ENCODE measurements at places on chromosomes 2 and 18.

DNA sequence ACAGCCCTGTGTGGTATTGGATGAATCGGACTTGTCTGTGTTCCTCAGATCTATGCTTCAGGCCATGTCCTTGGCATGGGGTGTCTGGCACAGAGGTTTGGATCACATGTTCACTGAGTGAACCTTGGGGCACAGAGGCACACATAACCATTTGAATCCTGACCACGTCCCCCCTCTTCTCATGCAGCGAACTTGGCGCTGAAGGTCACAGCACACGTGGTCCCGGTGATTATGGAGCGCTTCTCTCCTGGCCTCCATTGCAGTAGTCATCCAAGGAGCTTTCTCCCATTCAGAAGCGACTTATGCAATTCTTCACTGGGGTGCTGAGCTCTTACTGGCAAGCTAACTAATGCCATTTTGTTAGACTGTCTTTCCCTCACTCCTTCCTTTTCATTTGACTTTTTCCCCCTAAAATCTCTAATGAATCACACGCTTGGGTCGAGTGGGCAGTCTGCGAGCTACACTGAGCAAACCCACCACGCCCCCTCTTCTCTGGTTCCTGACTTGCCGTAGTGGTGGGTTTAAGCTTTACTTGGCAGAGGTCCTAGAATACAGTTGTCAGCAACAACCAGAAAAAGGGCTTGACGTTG is 59.4 kb downstream of the KCNG2 start:
- peak; percentile 37 for DNase-seq

GRCh38 chr18:23992089-23992940 is 22.2 kb upstream of the TTC39C start:
- no peak for DNase-seq

DNA sequence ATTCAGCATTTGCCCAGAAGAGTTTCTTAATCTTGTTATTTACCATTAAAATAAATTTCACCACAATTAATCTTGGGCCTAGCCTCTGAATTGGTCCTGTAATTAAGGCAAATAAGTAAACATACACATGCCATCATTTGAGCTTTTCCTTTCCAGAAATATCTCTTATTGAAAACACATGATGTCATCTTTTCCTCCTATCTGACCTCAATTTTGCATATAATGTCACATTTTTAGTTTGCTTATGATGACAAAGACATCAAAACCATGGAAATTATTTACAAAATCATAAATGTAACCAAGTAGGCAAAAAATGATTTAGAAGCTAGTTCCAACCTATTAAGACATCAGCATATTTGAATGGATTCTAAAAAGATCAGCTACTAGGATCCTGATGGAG is 915.5 kb downstream of the ERBB4 start:
- no peak for DNase-seq

DNA sequence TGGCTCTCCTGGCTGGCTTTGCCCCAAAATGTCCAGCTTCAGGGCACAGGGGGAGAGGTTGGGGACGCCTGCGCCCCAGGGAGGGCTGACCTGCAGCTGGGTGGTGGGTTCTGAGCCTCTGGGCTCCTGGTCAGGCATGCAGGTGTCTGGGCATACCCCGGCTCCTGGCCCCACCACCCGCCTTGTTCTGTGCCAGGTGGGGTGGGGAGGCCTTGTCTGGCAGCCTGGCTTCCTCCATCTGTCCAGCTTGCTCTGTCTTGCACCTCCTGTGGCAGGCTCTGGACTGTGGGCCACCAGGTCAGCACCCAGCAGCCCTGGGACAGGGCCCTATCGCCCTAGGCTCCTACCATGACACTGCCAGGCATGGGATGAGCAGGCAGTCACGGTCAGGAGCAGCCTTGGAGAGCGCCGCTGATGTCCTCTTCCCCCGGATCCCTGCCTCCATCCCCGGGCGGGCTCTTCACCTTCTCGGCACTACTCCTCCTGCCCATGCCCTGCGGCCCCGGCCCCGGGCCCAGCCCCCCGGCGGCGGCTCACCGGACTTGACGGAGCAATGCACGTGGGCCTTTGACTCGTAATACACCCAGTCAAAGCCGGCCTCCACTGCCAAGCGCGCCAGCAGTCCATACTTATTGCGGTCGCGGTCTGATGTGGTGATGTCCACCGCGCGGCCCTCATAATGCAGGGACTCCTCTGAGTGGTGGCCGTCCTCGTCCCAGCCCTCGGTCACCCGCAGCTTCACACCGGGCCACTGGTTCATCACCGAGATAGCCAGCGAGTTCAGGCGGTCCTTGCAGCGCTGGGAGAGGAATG is 3.6 kb downstream of the IHH start:
- DNase-seq = no peak

DNA sequence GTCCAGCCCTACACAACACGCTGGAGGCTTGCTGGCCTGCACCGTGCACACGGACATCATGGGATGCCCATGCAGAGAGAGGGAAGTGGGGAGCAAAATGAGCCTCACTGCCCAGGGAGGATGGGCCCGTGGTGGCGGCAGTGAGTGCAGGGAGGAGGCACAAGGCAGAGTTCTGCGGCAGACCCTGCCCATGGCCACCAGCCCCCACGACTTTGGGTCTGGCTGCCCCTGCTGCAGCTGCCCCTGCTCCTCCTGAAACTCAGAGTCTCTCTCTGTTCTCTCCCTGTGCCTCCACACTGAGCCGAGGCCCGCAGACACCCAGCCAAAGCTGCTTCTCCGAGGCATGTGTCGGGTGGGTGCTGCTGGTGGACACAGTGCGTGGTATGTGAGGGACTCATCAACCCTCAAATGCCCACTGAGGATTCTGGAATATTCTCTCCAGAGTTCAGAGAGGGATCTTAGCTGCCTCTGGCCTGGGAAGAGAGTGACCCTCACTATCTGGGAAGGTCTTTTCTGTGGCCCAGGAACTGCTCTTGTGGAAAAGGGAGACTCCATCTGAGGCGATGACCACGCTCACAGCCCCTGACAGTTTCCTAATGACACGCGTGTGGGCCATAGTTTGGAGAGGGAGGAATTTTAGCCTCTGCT is 45.1 kb upstream of the HPCAL1 start:
- no peak for DNase-seq

DNA sequence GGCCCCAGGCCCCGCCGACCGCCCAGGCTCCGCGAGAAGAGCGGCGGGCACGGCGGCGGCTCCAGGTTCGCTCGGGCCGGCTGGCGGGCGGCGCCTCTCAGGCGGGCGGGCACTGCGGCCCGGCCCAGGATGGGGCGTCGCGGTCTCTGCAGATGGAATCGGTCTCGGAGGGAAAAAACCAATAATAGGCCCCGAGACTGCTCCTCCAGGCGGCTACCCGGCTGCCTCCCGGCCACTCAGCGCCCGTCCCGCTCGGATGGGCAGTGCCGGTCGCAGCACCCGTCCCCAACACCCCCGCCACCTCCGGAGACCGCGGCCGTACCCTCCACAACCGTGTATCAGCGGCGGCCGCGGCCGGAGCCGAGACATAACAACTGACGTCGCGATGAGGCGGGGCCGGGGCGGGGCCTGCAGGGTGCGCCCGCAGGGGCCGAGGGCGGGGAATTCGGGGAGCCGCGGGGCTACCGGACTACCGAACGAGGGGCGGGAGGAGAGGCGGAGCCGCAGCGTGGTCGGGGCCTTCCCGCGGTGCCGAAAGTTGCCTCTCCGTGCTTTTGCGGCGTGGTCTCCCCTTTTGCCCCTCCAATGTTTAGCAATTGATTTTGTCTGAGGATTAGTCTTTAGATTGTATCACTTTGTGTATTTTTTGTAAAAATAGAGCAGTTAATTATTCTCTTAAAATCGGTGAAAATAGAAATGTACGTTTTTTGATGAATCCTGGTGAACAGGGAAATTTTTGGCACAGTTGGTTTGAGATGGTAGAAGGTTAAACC is at the start of gene RNF103:
Gene RNF103, minus strand, starts transcription at position 372 of the 773 bp plus-strand sequence. CDS start 979 bp downstream, outside the sequence.
- peak; percentile 85 for DNase-seq

GRCh38 chr2:222576171-222577081 is 79.5 kb downstream of the FARSB start:
- DNase-seq = no peak

GRCh38 chr2:168954256-168954655 is 53.2 kb downstream of the G6PC2 start:
- no peak for DNase-seq

- no peak for DNase-seq
Measured at GRCh38 chr2:12964904-12965539, 248.3 kb downstream of the TRIB2 start.

DNA sequence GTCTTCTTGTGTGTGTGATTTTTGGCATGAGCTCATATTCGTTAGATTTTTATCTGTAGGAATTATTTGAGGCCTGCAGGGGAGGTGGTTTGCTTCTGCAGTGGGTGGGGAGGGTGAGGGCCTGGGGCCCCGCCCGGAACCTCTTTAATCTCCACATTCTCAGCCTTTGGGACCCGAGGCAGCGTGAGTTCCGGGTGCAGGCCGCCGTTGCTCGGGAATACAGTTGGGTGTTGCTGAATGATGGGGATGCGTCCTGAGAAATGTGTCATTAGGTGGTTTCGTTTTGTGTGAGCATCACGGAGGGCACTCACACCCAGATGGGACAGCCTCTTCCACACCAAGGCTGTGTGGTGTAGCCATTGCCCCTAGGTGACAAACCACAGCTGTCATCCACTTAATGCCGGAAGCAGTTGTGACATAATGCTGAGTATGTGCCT is 13.7 kb upstream of the GAL3ST2 start:
- DNase-seq = no peak

DNA sequence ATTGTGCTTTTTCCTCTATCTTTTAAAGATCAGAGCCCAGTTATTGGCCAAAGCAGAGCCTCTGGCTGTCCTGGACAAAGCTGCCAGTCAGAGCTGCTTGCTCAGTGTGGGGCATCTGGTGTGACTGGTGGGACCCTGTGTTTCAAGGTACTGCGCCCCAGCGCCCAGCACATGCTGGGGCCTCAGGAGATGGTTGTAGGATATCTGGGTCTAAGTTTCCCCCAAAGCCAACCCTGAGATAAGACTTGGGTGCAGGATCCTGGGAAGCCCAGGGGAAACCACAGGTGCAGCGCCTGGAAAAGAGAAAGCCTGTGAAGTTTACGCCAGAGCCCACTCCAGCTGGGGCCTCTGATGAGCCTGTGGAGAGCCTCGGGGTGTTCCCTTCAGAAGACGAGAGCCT is 117.7 kb downstream of the RPIA start:
- no peak for DNase-seq

GRCh38 chr18:40566510-40566844 is 1388.6 kb upstream of the PIK3C3 start:
- DNase-seq = no peak

GRCh38 chr2:180653481-180653880 is 326.9 kb upstream of the UBE2E3 start:
- no peak for DNase-seq

- no peak for DNase-seq
Measured at GRCh38 chr2:199984755-199985154, 29.4 kb downstream of the MAIP1 start.

GRCh38 chr2:74847070-74847858 is 13.3 kb downstream of the HK2 start:
- DNase-seq = no peak

- DNase-seq = no peak
Measured at GRCh38 chr2:52704251-52704650, 1063.4 kb upstream of the CHAC2 start.

DNA sequence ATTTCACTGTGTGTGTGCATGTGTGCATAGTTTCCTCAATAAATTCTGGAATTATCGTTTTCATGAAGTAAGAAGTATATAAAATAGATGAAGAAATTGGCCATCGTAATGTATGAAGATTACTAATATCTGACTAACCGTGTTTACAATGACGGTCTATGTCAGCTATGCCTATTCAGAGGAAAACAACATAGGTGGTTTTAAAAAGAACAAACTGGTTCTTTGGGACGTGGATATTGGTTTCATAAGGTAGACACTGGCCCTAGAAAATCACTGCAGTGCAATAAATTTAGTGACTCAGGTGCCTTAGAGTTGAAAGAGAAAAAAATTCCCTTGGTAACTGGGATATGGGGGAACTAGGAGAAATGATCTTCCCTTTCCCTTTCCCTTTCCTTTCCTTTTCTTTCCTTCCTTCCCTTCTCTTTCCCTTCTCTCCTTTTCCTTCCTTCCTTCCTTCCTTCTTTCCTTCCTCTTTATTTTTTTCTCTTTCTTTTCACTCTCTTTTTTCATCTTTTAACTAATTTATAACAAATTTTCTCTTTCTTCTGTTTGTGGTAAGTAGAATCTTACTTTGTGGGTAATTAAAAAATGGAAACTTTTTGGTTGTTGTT is 36.4 kb downstream of the MAP2 start:
- no peak for DNase-seq

GRCh38 chr2:99692785-99693184 is 203.0 kb upstream of the REV1 start:
- DNase-seq = no peak

DNA sequence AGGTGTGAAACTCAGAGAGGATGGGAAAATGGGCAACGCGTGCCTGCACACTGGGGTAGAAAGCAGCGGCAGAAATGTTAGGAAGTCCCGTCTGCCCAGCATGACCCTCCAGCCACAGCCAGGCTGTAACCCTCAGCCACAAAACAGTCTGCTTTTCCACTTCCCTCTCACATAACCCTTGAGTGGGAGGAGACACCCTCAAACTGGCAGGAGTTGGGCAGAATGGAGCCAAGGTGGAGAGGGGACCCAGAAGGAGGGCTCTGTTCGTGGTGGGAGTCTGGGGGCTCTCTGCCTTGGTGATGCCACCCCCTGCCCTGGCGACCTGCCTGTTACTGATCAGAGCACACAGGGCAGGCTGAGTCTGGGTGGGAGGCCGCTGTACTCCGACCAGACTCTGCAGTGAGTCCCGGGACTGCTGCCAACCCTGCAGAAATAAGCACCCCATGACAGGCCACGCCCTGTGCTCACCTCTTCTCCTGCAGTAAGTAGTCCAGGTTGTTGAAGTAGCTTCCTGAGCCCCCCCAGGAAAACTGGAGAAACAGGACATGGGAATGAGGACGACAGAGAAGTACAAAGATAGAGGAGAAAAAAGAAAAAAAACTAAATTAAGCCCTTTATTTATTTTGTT is 16.0 kb downstream of the FAM178B start:
- DNase-seq = no peak

- no peak for DNase-seq
Measured at GRCh38 chr18:62085756-62086155, 101.1 kb downstream of the PIGN start.

DNA sequence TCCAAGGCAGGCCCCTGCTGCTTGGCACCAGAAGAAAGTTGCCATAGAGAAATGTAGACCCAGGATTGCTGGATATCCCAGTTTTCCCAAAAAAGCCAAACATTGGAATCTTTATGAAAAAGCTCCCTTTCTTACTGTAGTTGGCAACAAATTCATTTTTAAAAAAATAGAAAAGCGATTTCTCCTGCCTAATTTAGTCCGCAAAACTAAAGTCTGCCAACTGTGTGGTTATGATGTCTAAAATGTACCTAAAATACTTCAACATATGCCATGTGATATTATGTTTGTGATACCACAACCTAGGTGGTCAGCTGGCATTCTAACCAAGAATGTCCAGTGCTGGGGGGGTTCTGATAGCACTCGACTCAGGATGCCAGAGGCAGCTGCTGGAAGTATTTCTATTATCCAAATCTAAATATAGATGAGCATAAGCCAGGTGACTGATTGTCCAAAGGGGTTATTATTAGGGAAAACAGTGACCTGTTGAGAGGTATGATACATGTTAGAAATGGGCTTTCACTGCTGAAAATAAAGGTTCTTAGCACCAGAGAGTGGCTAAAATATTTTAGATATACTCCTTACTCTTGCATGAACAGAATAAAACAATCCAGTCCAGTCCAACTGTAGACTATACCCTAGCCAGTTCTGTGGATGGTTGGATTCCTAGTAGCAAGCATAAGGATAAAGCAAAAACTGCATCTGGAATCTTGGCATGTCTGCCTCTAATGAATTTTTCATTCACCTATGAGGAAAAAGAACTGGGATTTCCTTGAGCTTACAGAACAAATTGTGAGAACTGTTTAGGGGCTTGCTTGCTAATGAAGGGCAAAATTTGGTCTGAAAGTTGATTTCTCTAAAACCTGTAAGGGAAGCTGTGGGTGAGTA is 101.7 kb downstream of the STK39 start:
- no peak for DNase-seq
